ENCODE measurements at places on chromosomes 7 and 10.

DNA sequence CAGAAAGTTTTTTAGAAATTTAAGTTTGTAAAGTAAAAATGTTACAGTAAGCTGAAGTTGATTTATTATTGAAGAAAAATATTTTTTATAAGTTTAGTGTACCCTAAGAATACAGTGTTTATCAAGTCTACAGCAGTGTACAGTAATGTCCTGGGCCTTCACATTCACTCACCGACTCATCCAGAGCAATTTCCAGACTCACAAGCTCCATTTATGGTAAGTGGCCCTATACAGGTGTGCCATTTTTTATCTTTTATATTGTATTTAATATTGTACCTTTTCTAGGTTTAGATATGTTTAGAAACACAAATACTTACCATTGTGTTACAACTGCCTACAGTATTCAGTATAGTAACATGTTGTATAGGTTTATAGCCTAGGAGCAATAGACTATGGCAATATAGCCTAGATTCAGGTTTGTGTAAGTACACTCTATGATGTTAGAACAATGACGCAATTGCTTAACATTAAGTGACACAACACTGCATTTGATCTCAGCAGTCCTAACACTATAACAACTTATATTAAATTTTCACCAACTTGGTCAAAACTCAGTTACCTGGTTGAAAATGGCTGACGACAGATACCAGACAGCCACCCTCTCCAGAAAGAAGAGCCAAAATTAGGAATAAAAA lies 45.7 kb downstream of the HIBADH start:
- DNase-seq = no peak

- no peak for DNase-seq
Measured at GRCh38 chr7:18590241-18590640, 94.7 kb downstream of the HDAC9 start.

DNA sequence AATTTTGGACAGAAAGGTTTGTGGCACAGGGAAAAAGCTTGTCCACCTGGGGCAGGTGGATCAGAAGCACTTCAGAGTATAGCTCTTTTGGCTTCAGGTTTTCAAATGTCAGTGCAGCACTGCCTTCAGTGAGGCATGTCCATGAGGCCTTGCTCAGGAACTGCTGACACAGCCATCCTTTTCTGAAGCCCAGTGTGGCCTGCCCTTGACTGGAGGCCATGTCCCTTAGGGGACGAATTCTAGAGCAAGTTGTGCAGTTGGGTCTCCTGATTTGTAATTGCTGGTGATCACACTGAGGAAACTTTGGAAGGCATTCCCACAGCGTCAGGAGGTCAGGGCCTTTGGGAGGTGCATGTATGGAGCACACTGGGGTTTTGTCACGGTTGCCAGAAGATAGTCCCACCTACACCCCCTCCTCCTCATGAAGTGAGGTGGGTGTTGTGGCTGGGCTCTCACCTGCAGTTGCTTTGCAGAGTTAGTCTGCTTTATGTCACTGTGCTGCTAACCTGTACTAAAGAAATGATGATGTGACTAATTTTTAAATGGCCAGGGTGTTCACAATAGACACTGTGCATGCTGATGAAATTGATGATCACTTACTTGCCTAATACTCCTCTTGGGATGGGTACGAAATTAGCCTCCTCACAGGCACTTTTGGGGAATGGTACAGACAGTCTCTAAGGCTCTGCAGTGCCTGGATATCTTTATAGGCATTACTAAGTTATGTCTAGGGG lies 41.7 kb downstream of the OGDH start:
- DNase-seq = no peak

- DNase-seq = no peak
Measured at GRCh38 chr7:107170051-107170915, 1.5 kb downstream of the HBP1 start.

- no peak for DNase-seq
Measured at GRCh38 chr7:151452680-151453325, 12.9 kb upstream of the CRYGN start.

All from stimulated activated CD4-positive, alpha-beta T cell treated with anti-CD3 and anti-CD28 coated beads, Interleukin-15, amount 100 ng/mL, for 24 hours (primary cell).